ENCODE measurements at places on chromosomes 11 and 22.
A peak's percentile ranks its signal among the peaks of the same experiment; 100 is the strongest.

DNA sequence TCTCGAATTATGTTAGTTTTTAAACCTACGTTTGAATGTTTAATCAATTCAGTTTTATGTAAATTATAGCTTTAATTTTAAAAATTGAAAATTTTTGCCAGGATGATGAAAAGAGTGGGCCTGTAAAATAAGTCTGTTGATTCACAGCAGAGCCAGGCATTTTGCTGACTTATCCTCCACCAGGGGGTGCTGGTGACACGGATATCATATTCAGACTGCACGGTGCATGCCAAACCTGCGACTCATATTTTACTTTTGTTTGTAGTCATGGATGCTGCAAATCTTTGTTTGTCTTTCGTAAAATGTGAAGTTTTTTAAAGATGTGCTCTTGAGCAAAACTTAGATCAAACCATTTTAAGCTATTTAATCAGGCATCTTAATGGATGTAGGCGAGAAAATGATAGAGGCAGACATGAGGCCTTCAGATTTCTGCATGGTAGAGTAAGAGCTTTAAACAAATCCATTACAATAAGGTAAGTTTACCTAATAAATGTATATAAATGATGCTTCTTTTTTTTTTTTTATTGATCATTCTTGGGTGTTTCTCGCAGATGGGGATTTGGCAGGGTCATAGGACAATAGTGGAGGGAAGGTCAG is 3.6 kb upstream of the OR8B3 start:
- peaks cover 5% of the 10 kb centered on the region for H3K27me3 ChIP-seq
- peak; percentile 66 for DNase-seq
- H3K36me3 ChIP-seq, result no peaks in the 10 kb centered on the region

DNA sequence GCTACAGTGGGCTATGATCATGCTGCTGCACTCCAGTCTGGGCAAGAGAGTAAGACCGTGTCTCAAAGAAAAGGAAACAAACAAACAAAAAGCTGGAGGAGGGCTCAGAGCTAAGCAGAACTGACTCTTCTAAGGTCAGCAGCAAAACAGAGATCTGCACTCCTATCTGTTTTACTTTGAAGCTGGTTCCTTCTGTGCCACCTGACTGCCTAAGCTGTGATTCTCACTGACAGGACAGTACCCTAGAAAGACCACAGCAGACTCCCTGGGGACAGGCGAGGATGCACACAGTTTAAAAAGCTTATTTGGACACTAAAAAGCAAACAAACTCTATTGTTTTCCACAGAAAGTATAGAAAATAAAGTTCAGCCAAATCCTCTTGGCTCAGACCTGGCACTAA is 30.5 kb downstream of the NEFH start:
- H3K27me3 ChIP-seq, result no peaks in the 10 kb centered on the region
- H3K4me1 ChIP-seq, result peaks cover 6% of the 10 kb centered on the region
- H3K36me3 ChIP-seq, result peaks cover 30% of the 10 kb centered on the region
- no peak for DNase-seq

- peaks cover 3% of the 10 kb centered on the region for H3K4me1 ChIP-seq
- peaks cover 60% of the 10 kb centered on the region for H3K27me3 ChIP-seq
- no peaks in the 10 kb centered on the region for H3K36me3 ChIP-seq
- H3K4me3 ChIP-seq, result no peak overlapping the region
- no peak overlapping the region for H3K27ac ChIP-seq
Observed at GRCh38 chr11:2149460-2149859, 10.3 kb upstream of the IGF2 start.

GRCh38 chr11:9076661-9077060 is 14.7 kb downstream of the SCUBE2 start:
- DNase-seq, result no peak
- peaks cover 75% of the 10 kb centered on the region for H3K27me3 ChIP-seq
- no peak overlapping the region for H3K4me3 ChIP-seq
- H3K27ac ChIP-seq, result no peak overlapping the region
- H3K36me3 ChIP-seq, result no peaks in the 10 kb centered on the region

DNA sequence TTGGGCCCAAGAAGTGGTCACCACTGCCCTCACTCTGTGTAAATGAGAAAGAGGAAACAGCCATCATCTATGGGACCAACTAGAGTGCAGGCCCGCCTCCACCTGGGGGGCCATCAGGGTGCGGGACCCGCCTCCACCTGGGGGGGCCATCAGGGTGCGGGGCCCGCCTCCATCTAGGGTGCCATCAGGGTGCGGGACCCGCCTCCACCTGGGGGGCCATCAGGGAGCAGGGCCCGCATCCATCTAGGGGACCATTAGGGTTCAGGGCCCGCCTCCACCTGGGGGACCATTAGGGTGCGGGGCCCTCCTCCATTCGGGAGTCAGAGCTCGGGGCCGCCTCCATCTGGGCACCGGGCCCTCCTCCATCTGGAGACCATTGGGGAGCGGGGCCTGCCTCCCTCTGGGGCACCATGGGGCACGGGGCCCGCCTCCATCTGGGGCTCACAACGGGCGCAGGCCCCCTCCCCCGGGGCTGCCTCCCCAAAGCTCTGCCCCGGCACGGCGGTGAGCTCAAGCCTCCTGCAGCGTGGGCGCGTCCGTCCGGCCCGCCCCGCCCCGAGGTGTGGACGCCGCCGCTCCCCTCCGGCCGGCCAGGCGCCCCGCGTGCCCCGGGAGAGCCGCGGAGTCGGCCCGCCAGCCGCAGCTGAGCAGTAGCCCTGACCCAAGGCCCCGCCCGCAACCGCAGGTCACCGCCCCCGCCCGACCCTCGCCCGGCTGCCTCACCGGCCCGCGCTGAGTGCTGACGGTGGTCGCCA is 512 bp downstream of the TOLLIP start:
- H3K4me1 ChIP-seq, result peaks cover 29% of the 10 kb centered on the region
- peaks cover 19% of the 10 kb centered on the region for H3K36me3 ChIP-seq
- H3K27ac ChIP-seq, result no peak overlapping the region
- peak overlapping the region; percentile 44 for H3K4me3 ChIP-seq

GRCh38 chr11:77053217-77054015 is 13.4 kb upstream of the CAPN5 start:
- no peak for DNase-seq
- no peaks in the 10 kb centered on the region for H3K27me3 ChIP-seq
- no peaks in the 10 kb centered on the region for H3K4me1 ChIP-seq
- H3K4me3 ChIP-seq, result no peak overlapping the region
- peaks cover 2% of the 10 kb centered on the region for H3K36me3 ChIP-seq
- no peak overlapping the region for H3K27ac ChIP-seq

GRCh38 chr11:14499560-14500180 is at the start of gene COPB1:
TSS of gene COPB1 (minus strand) at chr11:14499811. CDS start at chr11:14498928, 883 bp downstream.
- H3K4me3 ChIP-seq, result peak within 1 kb of the TSS; percentile 79
- peaks cover 36% of the 10 kb centered on the region for H3K4me1 ChIP-seq
- H3K36me3 ChIP-seq, result peaks cover 35% of the 10 kb centered on the region
- peak within 1 kb of the TSS; percentile 97 for H3K27ac ChIP-seq
- H3K27me3 ChIP-seq, result no peaks in the 10 kb centered on the region
- peak; percentile 97 for DNase-seq

- peaks cover 1% of the 10 kb centered on the region for H3K36me3 ChIP-seq
- H3K4me3 ChIP-seq, result no peak overlapping the region
- no peaks in the 10 kb centered on the region for H3K27me3 ChIP-seq
- H3K4me1 ChIP-seq, result no peaks in the 10 kb centered on the region
- no peak for DNase-seq
- H3K27ac ChIP-seq, result no peak overlapping the region
Observed at GRCh38 chr22:17950651-17951214, 73.6 kb downstream of the MICAL3 start.

GRCh38 chr11:10125522-10126133 is 168.4 kb downstream of the SBF2 start:
- H3K4me1 ChIP-seq, result peaks cover 3% of the 10 kb centered on the region
- DNase-seq, result no peak
- no peak overlapping the region for H3K27ac ChIP-seq
- H3K4me3 ChIP-seq, result no peak overlapping the region
- no peaks in the 10 kb centered on the region for H3K36me3 ChIP-seq

DNA sequence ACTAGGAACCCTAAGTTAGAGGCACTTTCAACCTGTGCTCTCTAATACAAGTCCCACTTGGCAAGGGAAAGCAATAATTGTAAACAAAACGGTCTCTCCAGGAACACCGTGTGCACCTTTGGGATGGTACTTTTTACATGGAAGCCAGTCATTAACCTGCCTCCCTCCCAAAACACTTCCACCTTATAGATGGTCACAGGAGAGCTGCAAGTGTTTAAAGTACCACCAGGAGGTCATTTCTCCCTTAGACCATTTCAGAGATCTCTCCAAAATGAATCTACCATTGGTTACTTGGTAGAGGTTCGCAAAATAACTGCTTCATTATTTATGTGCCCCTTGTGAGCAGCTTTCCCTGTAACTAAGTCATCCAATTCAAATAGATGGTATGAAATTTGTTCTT is 375.3 kb downstream of the DYNC2H1 start:
- H3K36me3 ChIP-seq, result peaks cover 8% of the 10 kb centered on the region
- peaks cover 11% of the 10 kb centered on the region for H3K27me3 ChIP-seq
- no peak overlapping the region for H3K4me3 ChIP-seq
- peaks cover 11% of the 10 kb centered on the region for H3K4me1 ChIP-seq
- no peak overlapping the region for H3K27ac ChIP-seq

DNA sequence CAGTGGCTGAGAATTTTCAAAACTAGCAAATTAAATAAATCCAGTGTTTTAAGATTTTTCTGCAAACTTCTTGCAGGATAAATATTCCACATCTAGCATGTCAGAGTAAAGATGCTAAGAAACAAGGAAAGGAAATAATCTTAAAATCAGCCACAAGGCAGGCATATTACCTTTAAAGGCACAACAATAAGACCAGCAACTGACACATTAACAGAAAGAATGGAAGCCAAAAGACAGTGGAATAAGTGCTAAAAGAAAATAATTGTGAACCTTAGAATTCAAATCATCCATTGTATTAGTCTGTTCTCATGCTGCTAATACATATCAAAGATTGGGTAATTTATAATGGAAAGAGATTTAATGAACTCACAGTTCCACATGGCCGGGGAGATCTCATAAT is 132.4 kb downstream of the FAR1 start:
- no peaks in the 10 kb centered on the region for H3K27me3 ChIP-seq
- no peak for DNase-seq
- no peak overlapping the region for H3K27ac ChIP-seq
- no peak overlapping the region for H3K4me3 ChIP-seq
- H3K36me3 ChIP-seq, result no peaks in the 10 kb centered on the region
- H3K4me1 ChIP-seq, result no peaks in the 10 kb centered on the region

GRCh38 chr11:131614631-131615030 is 244.2 kb downstream of the NTM start:
- DNase-seq, result no peak
- no peak overlapping the region for H3K4me3 ChIP-seq
- H3K27ac ChIP-seq, result no peak overlapping the region
- H3K4me1 ChIP-seq, result no peaks in the 10 kb centered on the region
- H3K27me3 ChIP-seq, result no peaks in the 10 kb centered on the region

DNA sequence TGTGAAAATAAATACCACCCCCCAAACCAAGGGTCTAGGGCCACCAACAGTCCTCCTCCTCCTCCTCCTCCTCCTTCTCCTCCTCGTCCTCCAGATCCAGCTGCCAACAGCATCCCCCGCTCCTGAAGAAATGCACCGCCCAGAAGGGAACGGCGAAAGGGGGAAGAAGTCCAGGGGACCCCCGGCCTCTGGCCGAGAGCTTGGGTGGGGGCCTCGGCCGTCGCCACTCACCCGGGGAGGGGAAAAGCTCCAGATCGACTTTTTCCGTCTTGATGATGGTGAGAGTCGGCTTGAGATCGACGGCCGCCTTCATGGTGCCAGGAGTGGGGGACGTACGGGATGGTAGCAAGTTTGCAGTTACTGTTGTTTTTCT is 65.7 kb downstream of the ETS1 start:
- DNase-seq, result peak; percentile 66
- peaks cover 38% of the 10 kb centered on the region for H3K4me1 ChIP-seq
- peak overlapping the region; percentile 99 for H3K27ac ChIP-seq
- no peaks in the 10 kb centered on the region for H3K27me3 ChIP-seq
- peak overlapping the region; percentile 99 for H3K4me3 ChIP-seq
- peaks cover 54% of the 10 kb centered on the region for H3K36me3 ChIP-seq

GRCh38 chr11:105719073-105719822 is 109.4 kb downstream of the GRIA4 start:
- no peak for DNase-seq
- H3K4me1 ChIP-seq, result no peaks in the 10 kb centered on the region
- H3K36me3 ChIP-seq, result no peaks in the 10 kb centered on the region
- H3K27me3 ChIP-seq, result no peaks in the 10 kb centered on the region

DNA sequence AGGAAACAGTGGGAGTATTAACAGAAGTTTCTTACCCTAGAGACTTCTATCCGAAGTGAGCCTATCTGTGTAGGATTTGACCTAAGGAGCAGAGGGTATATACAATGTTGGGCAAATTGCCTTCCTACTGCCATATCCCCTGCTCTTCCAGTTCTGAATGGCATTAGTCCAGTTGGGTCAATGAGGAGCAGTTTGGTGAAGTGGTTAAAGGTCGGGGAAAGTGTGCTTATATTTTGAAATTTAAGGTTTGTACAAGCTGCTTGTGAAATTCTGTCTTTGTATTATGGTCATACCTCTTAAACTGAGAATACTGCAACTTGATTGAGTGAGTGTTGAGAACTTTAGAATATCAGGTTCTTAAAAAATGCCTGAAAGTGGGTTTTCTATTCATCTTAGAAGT is 1.7 kb downstream of the EI24 start:
- no peaks in the 10 kb centered on the region for H3K27me3 ChIP-seq
- H3K36me3 ChIP-seq, result peaks cover 24% of the 10 kb centered on the region
- H3K4me1 ChIP-seq, result peaks cover 28% of the 10 kb centered on the region
- no peak overlapping the region for H3K27ac ChIP-seq
- H3K4me3 ChIP-seq, result peak overlapping the region; percentile 89

DNA sequence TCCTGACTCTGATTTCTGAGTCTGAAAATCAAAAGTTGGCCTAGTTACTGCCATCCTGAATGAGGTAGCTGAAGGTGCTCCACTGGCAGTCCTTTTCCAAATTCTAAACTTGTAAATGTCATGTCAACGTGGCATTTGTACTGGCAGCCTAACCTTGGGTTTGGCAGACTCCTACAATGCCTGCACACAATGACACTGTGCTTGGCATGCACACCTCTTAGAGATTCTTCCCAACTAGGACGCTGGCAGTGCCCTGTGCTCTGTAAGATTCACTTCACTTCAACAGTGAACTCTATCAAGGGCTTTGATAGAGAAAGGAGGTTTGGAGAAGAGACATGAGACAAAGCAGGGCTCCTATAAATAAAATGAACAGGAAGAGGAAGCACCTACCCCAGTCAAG is 21.9 kb upstream of the PPP2R1B start:
- H3K27me3 ChIP-seq, result no peaks in the 10 kb centered on the region
- no peaks in the 10 kb centered on the region for H3K4me1 ChIP-seq
- no peak for DNase-seq
- H3K27ac ChIP-seq, result no peak overlapping the region
